Activated CD8-positive, alpha-beta memory T cell treated with anti-CD3 and anti-CD28 coated beads for 48 hours (primary cell): ENCODE measurements at places on chromosomes 6 and 20.

- DNase-seq = no peak
Measured at GRCh38 chr6:91437315-91437729, 850.5 kb upstream of the MAP3K7 start.

GRCh38 chr6:35473075-35473849, 5.1 kb downstream of the RPL10A start:
- DNase-seq = no peak

DNA sequence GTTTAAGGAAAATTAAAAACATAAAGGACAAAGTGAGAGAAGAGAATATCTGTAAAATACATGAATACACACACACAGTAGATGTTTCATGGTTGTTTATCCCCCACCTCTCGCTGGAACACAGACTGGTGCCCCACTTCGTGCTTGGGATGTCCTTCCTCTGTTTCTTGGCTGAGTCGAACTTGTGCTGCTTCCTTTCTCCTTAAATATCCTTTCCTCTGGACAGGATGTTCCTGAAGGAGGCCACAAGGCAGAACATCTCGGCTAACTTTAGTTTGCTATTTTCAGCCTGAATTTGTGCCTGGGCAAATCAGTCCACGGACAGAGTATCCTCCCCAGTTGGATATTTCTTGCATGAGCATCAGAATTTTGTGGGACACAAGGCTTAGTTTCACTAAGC, 54.7 kb upstream of the ZMYND8 start:
- no peak for DNase-seq

DNA sequence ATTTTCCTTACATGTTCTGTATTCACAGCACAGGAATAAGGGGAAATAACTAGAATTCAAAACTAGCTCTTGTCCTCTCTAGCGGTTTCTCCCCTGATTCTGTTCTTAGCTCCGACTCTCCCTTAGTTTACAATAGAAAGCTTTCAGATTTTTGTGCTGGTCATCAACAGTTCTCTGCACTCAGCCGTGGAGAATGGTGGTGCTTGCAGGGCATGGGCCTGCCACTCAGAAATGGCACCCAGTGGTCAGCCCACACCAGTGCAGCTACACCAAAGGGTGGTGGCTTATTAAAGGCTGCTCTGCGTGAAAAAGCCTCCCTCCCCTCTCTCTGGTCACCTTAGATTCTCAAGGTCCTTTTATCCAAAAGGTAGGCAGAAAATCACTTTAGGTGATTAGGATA, 123.5 kb downstream of the SASH1 start:
- no peak for DNase-seq

DNA sequence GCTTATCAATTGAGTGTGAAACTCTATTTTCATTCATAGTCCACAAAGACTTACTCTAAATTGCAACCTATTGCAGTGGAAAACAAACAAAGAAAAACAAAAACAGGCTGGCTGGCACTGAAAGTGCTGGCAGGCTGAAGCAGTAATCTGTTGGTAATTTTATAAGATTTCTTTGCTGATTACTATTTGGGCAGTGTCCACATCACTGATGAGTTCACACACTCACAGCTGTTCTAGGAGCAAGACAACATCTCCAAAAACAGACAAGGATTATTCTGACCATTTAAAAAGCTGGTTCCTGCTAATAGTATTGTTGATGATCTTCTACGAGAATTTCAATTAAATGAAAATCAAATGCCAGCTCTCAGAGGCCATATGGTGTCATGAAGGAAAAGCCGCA, 26.9 kb downstream of the MARCKS start:
- no peak for DNase-seq

DNA sequence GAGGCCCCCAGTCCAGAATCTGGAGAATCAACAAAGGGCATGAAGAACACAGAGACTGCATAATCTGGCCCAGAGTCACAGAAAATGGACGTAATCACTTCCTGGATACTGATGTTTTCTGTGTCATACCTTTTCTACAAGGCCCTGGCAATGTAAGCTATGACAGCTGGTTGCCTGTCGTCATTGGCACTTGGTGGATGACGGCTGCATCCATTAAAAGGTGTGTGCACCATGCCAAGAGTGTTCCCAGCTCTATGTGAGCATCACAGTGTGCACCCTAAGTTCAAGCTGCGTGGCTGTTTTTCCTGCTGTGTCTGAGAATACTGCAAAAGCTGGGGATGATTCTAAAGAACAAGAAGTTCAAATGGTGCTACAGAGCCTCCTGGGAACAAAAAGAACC, 275.2 kb upstream of the CNR1 start:
- DNase-seq = no peak

DNA sequence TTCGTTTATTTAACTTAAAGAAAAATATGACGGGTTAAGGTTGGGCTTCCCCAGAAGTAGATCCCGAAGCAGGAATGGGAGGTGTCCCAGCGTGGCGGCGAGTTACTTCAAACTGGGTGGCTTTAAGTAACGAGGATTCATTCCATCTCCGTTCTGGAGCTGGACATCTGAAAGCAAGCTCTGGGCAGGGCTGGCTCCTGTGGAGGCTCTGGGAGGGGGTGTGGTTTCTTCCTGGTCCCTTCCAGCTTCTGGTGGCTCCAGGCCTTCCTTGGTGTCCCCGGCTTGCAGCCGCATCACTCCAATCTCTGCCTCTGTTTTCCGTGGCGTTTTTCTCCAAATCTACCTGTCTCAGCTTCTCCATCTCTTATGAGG, 47.3 kb upstream of the BHLHE23 start:
- DNase-seq = no peak

- no peak for DNase-seq
Measured at GRCh38 chr20:47642118-47642517, 140.4 kb downstream of the NCOA3 start.

- no peak for DNase-seq
Measured at GRCh38 chr6:140285471-140285870, 911.0 kb upstream of the CITED2 start.

- no peak for DNase-seq
Measured at GRCh38 chr6:72819609-72820008, 197.7 kb downstream of the KCNQ5 start.

DNA sequence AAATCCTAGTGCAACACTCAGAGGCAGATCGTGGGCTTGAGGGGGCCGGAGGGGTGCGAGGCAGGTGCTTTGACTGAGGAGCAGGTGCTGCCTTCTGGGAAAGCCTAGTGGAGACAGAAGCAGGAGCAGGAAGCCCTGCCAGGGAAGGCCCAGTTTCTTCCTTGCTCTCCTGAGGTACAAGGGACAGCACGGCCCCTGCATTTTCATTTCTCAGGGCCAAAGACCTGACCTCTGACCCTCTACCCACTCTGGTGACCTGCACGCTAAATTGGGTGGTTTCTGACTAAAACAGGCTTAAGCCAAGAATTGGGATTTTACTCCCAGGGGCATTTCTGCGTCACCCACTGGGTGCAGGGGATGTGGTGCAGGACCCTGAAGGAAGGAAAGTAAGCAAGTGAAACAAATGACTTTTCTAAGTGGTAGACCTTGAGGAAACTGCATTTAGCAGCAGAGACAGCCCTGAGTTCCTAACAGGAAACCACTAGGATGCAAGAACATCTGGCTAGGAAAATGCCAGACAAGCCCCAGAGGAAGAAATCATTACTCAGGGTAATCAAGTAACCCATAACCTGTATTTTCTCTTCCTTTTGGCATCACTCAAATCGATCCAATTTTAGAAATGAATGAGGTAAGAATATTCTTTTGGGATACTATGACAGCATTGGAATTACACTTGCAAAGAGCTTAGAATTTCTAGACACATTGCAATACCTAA, 141.7 kb downstream of the CD164 start:
- DNase-seq = no peak

GRCh38 chr20:36261389-36262105, 25.3 kb downstream of the AAR2 start:
- DNase-seq = no peak

GRCh38 chr6:28814032-28814976, 109.5 kb downstream of the TRIM27 start:
- no peak for DNase-seq
